ENCODE measurements at places on chromosomes 2 and 18.

- no peak overlapping the region for H3K4me3 ChIP-seq
- H3K27me3 ChIP-seq: no peaks in the 10 kb centered on the region
- H3K36me3 ChIP-seq: no peaks in the 10 kb centered on the region
- H3K4me1 ChIP-seq: peaks cover 1% of the 10 kb centered on the region
- H3K27ac ChIP-seq: no peak overlapping the region
These were observed 76.1 kb upstream of the MC4R start for GRCh38 chr18:60448487-60449267.

GRCh38 chr2:26946841-26947784, 23.3 kb upstream of the MAPRE3 start:
- no peak overlapping the region for H3K27ac ChIP-seq
- H3K36me3 ChIP-seq: no peaks in the 10 kb centered on the region
- H3K4me3 ChIP-seq: no peak overlapping the region
- H3K4me1 ChIP-seq: peaks cover 2% of the 10 kb centered on the region

DNA sequence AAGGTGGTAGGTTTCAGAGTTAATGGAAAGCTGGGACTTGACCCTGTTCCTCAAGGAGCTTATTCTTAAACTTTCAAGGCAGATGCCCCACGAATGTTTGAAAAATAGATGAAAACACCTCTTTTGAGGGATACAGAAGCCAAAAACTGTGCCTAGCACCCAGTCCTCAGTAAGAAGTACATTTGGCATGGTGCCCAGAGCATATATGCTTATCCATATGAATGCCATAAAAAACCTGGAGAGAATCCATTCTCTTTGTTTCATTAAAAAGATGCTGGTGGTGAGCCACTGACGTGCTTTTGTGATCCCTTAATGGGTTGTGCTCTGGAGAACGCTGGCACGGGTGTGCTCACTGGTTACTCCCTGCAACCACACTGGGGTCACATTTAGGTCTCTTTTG, 69.0 kb downstream of the IL1R2 start:
- no peak overlapping the region for H3K27ac ChIP-seq
- no peaks in the 10 kb centered on the region for H3K27me3 ChIP-seq
- H3K4me1 ChIP-seq: no peaks in the 10 kb centered on the region

DNA sequence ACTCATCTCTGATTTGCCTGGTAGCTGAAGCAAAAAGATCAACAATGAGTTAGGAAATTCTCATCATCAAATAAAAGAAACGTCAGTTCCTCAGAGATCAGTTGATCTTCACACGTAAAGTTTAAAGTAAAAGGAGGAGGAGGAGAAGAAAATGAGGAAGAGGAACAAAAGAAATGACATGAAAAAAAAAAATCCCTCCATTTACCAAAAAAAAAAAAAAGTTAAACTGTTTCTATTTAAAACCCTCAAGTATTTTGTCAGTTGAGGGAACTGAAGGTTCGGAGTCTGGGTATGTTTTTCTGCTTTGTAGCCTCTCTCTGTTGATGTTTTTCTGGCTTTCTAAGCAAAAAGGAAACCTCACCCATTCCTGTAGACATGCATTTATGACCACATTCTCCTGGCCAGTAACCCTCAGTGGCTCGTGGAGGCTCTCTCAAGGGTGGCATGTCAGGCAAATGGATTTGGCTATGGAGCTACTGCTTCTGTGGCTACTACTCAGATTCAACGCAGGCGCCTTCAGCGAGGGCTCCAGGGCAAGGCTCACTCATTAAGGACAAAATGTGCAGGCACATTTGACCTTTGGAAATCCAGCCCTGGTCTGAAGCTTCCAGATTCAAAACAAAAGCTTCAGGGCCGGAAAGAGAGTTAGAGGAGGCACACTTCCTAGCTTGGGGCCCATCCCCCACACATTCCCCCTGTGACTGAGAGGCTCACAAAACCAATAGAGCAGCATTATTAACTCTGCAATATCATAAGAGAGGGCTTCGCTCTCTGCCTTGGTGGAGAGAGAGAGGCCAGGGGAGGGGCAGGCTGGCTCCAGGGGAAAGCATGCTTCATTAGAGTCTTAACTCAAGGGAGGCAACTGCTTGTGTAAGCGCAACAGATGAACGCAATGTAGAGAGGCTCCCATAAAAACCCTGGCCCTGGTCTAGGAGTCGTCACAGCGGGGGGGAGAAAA, 22.3 kb downstream of the KLF7 start:
- peaks cover 5% of the 10 kb centered on the region for H3K4me1 ChIP-seq
- H3K4me3 ChIP-seq: no peak overlapping the region
- H3K27ac ChIP-seq: no peak overlapping the region
- no peak for DNase-seq

GRCh38 chr2:237774811-237775553, 23.6 kb upstream of the RBM44 start:
- no peaks in the 10 kb centered on the region for H3K27me3 ChIP-seq
- DNase-seq: peak; percentile 39
- no peak overlapping the region for H3K27ac ChIP-seq
- no peaks in the 10 kb centered on the region for H3K36me3 ChIP-seq

DNA sequence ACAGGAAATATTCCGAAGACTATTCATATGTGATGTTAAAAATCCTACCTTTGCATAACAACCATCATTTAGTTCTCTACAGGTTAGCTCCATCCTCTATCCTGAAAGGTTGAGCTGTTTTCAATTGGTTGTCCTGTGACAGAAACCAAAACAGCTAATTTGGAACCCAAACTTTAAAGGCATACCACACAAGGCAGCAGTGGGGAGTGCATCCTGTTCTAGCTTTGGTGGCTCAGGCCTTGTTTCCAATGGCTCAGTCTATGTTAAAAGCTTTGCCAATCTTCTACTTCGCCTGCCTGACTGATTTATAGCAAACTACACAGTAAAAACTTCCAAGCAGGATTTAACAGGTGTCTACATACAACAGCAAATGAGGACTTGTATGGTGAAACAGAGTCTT, 3.2 kb downstream of the CD226 start:
- H3K27me3 ChIP-seq: no peaks in the 10 kb centered on the region
- H3K4me1 ChIP-seq: no peaks in the 10 kb centered on the region
- DNase-seq: no peak
- H3K27ac ChIP-seq: no peak overlapping the region

- no peak for DNase-seq
- H3K27ac ChIP-seq: no peak overlapping the region
- H3K4me3 ChIP-seq: no peak overlapping the region
- H3K27me3 ChIP-seq: no peaks in the 10 kb centered on the region
These were observed 173.8 kb downstream of the TMEM18 start for GRCh38 chr2:503288-503999.

DNA sequence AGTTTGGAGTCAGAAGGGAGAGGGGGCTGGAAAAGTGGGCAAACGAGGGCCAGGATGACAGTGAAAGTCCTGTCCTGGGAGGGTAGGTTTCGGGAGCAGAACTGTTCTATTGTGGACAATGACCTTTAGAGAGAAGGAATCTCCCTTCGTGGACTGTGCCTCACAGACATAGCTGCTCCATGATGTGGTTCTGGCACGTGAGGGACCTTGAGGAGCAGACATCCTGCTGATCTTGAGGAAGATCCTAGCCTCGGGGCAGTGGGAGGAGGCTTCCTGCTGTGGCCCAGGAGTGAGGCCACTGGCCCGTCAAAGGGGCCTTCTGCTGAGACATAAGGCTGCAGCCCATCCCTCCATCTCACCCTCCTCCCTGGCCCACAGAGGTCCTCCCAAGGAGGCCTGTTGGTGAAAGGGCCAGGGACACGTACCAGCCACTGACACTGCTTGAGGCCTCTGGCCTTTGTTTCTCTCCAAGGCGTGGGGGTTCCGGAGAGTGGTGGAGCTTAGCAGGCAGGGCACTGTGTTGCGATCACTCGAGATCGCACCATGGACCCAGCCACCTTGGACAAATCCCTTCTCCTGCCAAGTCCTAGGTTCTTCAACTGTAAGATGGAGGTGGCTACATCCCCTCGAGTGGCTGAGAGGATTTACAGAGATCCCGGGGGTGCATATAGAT, 167.2 kb downstream of the CELF4 start:
- no peak overlapping the region for H3K27ac ChIP-seq
- no peak for DNase-seq
- H3K27me3 ChIP-seq: no peaks in the 10 kb centered on the region
- H3K4me1 ChIP-seq: peaks cover 1% of the 10 kb centered on the region
- H3K4me3 ChIP-seq: no peak overlapping the region

DNA sequence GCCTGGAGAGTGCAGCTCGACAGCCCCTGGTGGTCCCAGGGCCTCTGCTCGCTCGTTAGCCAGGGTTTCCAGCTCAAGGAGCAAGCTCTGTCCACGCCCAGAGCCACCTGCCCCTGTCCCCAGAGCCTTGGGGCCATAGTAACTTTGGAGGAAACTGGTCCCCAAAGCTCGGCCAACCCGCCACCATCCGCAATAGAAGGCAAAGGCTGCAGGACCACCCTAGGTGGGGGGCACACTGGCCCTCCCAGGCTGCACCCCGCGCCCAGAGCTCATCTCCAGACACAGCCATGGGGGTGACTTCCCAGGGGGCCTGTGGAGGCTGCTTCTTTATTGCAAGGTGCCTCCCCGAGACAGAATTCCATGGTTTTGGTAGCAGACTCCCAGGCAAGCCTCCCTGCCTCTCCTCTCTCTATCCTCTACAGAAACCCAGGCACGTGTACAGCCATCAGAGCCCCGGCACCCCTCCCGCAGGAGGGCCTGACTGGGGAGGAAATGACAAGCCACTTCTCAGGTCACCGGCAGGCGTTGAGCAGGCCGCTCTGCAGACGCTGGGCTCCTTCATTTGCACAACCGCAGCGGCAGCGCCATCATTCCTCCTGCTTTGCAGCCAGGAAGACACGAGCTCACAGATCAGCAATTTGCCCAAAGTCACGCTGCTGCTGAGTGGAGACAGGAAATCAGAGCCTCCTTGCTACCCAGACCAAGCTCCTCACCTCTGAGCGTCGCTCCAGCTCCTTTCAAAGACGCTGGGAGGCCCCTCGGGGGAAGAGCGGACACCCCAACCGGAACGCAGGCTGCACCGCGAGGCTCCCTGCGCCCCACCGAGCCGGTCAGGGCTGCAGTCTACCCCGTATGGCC, 80.2 kb downstream of the NDUFA10 start:
- H3K27me3 ChIP-seq: no peaks in the 10 kb centered on the region
- DNase-seq: no peak
- no peak overlapping the region for H3K27ac ChIP-seq

DNA sequence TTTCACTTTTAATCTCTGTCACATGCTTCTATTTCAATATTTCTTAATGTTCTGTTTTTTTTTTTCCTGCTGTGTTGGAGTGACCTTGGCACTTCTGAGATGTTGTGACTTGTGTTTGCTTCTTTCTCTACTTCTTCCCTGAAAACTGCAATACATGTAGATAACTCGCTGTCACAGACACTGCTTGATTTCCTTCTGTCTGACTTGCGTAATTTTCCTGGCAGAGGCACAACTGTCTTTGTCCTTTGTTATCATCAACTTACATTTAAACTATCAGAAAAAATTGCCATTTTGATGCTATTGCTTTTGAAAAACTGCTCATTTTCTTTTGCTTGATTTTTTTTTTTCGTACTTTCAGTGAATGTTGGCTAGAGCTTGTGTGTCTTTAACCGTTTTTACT, 69.0 kb downstream of the BABAM2 start:
- H3K36me3 ChIP-seq: no peaks in the 10 kb centered on the region
- H3K4me3 ChIP-seq: no peak overlapping the region
- no peak for DNase-seq
- no peak overlapping the region for H3K27ac ChIP-seq
- H3K4me1 ChIP-seq: no peaks in the 10 kb centered on the region

- no peak for DNase-seq
- H3K36me3 ChIP-seq: no peaks in the 10 kb centered on the region
- no peak overlapping the region for H3K4me3 ChIP-seq
These were observed 114.7 kb upstream of the TNP1 start for GRCh38 chr2:216974321-216975302.

GRCh38 chr2:28387082-28387960, 5.3 kb upstream of the FOSL2 start:
- H3K27ac ChIP-seq: no peak overlapping the region
- peaks cover 18% of the 10 kb centered on the region for H3K27me3 ChIP-seq
- H3K4me1 ChIP-seq: peaks cover 1% of the 10 kb centered on the region
- DNase-seq: no peak
- H3K4me3 ChIP-seq: no peak overlapping the region
- no peaks in the 10 kb centered on the region for H3K36me3 ChIP-seq

DNA sequence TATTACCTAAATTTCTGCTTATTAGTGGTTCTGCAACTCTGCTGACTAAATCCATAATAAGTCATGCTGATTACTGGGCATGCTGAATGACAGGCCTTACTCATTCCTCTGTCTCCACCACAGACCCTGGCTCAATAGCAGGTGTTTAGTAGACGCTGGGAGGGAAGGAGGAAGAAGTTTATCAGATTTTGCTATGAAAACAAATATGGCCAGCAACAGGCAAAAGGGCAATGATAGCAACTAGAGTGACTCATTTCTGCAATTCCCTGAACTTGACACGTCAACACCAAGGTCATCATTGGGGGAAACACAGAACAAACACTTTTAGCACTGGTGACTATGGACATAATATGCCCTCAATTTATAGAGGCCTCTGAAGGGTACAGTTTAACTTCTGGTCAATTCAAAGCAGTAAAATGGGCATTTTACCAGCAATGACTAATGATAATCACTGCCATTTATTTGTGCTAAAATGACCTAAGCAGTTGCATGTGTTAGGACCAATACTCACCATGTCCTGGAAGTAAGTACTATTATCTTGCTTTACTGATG, 35.2 kb downstream of the TMEM163 start:
- H3K27ac ChIP-seq: no peak overlapping the region
- no peak for DNase-seq
- H3K4me3 ChIP-seq: no peak overlapping the region
- no peaks in the 10 kb centered on the region for H3K4me1 ChIP-seq

DNA sequence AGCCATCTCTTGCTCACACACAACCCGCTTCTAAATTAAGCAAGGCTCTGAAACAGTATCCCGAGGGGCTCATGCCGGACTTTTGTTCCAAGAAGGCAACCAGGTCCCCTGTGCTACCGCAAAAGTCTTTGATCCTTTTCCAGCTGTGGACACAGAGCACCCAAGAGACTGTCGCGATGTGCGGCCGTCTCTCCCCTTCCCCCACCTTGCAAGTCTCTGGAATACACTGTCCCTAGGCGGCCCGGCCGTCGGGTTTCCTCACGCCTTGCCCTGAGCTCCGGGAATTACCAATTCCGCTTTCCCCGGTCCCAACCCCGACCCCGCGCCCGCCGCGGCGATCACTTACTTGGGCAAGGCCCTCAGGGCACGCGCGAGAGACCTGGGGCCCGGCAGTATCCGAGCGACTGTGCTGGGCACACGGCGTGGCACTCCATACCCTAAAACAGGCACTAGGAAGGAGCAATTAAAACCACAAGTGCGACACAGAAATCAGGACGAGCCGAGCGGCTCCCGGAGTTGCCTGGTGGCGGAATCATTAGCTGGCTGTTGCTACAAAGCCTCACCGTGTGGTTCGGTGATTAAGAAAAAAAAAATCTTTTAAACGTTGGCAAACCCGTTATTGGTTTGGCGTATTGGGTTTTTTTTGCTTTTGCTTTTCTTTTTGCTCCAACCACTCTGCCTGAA, 2.2 kb upstream of the DLX1 start:
- no peak for DNase-seq
- peaks cover 89% of the 10 kb centered on the region for H3K27me3 ChIP-seq
- H3K4me3 ChIP-seq: no peak overlapping the region
- H3K27ac ChIP-seq: no peak overlapping the region

All from iPS DF 6.9 (cell line).